Progenitor cell of endocrine pancreas (in vitro differentiated cells): ENCODE measurements at places on chromosomes 6 and 20. TPM values are rescaled to one million over a fixed set of nuclear protein-coding genes. Genes with fewer than 3 reads are reported as not detected.

EYA4 gene
- total RNA-seq: 0.33 and 0.41 TPM in 2 replicates

CRISP3 gene
- total RNA-seq: not detected in 2 replicates

C4B gene
- 6.6 and 8.4 TPM in 2 replicates for total RNA-seq

BPI gene
- not detected in 2 replicates for total RNA-seq

SMOC2 gene
- 4.8 and 5.9 TPM in 2 replicates for total RNA-seq

MYO6 gene
- 105 and 110 TPM in 2 replicates for total RNA-seq

NOTCH4 gene
- total RNA-seq: 4.3 and 4.7 TPM in 2 replicates

C20orf204 gene
- total RNA-seq: 3.3 and 3.4 TPM in 2 replicates

SPATS1 gene
- total RNA-seq: not detected in 2 replicates

KHDC1 gene
- 7.9 and 8.0 TPM in 2 replicates for total RNA-seq

MYBL2 gene
- total RNA-seq: 43.3 and 44.4 TPM in 2 replicates

TAGAP gene
- not detected in 2 replicates for total RNA-seq

ZNF165 gene
- total RNA-seq: 9.7 TPM in 2 replicates

SPTLC3 gene
- total RNA-seq: 42.7 and 52.2 TPM in 2 replicates

LAMA2 gene
- total RNA-seq: 0.22 and 0.42 TPM in 2 replicates

LRRC1 gene
- 36.2 and 39.2 TPM in 2 replicates for total RNA-seq

RNF182 gene
- total RNA-seq: 1.9 and 2.5 TPM in 2 replicates

RIPOR3 gene
- total RNA-seq: 0.29 and 0.31 TPM in 2 replicates

NMBR gene
- total RNA-seq: 0.74 TPM in 1 of 2 replicates, not detected in the other

MCM8 gene
- total RNA-seq: 18.5 and 18.6 TPM in 2 replicates

GABRR1 gene
- not detected in 2 replicates for total RNA-seq

PRRT1 gene
- 2.9 and 3.3 TPM in 2 replicates for total RNA-seq

TRIM15 gene
- not detected in 2 replicates for total RNA-seq

SAMHD1 gene
- 15.1 and 17.1 TPM in 2 replicates for total RNA-seq

MYB gene
- total RNA-seq: 4.6 and 5.6 TPM in 2 replicates

RAET1L gene
- total RNA-seq: not detected in 2 replicates

E2F1 gene
- 26.2 and 26.5 TPM in 2 replicates for total RNA-seq

CAGE1 gene
- not detected in 2 replicates for total RNA-seq

PTK6 gene
- 0.29 and 0.31 TPM in 2 replicates for total RNA-seq

TGM2 gene
- total RNA-seq: 0.72 and 1.3 TPM in 2 replicates

ARMH2 gene
- not detected in 2 replicates for total RNA-seq

PLN gene
- 0.55 and 0.62 TPM in 2 replicates for total RNA-seq

IP6K3 gene
- total RNA-seq: 0.14 and 0.29 TPM in 2 replicates

SMAP1 gene
- total RNA-seq: 32.8 and 34.1 TPM in 2 replicates

NFYA gene
- 61.8 and 62.7 TPM in 2 replicates for total RNA-seq

ZNF311 gene
- total RNA-seq: 0.91 and 1.4 TPM in 2 replicates

SLC26A8 gene
- not detected in 2 replicates for total RNA-seq
